ENCODE measurements at places on chromosomes 5 and 9.
A peak's percentile ranks its signal among the peaks of the same experiment; 100 is the strongest.

DNA sequence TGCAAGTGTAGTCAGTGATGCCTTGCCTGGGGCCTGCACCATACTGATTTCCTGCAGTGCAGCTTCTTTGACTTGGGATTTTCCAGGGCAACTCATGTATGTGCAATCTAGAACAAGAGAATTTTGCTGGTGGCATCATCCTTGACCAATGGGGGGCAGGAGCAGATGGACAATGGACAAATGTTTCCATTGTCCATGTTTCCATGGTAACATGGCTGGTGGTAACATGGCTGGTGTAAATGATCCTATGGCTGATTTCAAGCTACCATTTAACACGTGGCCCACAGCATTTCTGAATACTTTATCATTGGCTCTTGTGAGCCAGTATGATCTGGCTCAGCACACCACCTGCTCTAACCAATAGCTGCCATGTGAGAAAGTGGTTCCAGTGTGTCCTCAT, 130.1 kb upstream of the OSMR start:
- no peak for DNase-seq

DNA sequence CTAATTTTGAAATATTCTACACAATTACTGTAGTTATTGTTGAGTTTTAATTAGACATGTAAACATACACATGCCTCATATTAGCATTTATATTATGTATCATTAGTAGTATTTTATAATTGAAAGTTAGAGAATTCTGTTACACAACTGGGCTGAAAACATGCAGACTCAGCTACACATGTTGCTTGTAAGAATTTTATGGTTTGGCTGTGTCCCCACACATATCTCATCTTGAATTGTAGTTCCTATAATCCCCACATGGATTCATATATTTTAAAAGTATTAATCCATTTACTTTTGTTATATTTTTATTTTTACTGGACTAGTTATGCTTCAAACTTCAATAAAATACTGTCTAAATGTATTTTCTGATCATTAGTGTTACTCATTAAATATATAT, 2075.3 kb upstream of the C9orf72 start:
- DNase-seq: no peak

DNA sequence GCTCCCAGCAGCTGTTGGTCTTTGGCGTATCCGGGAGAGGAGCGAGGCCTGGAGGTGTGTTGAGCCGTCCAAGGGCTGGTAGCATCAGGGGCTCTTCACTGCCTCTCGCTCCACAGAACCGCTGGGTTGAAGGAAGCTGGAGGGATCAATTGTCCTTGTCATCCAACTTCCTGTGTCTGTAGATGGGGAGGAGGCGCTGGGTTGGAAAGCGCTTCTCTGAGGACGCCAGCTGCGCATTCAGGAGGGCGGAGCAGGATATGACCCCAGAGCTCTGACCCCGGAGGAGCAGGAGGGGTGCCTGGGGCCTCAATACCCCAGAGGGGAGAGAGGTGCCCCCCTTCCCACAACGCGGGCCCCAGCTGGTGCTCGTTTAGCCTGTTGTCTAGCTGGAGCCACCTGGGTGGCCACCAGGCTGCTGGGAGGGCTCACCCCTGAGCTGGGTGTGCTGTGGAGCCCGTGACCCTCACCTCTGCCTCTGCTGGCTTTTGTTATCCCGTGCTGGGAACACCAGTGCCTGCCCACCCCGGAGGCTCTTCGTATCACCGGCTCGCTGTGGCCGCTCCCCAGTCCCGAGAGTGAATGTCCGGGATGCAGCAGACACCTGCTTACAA, 2.0 kb upstream of the DBH start:
- no peak for DNase-seq

DNA sequence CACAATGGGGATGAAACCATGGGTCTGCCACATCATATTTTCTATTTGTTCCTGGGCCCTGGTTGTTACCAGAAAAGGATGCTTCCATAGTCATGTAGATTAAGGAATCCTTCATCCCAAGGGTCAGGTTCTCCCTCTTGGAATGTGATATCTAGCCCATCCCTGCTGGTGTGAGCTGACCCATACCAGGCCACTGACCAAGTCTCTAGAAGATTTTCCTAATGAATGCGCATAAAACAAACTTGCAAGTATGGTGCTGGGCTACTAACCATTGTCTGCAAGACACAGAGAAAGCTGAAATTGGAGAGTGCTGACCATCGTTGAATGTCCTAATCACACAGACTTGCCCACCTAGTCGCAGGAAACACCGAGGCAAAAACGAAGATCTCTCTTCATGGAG, 972.6 kb downstream of the EFNA5 start:
- DNase-seq: no peak

DNA sequence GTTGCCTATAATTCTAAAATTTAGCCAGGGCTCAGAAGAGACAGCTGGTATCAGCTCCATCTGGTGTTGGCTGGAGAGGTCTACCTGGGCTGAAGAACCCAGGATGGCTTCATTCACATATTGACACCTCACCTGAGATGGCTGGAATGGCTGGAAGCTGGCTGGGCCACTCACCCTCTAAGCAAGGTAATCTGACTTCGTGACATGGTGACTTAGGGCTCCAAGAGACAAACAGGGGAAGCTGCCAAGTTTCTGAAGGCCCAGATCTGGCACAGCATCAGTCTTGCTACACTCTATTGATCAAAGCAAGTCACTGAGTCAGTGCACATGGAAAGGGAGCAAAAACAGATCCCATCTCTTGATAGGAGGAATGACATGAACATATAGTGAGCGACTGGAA, 102.3 kb downstream of the EPB41L4A start:
- no peak for DNase-seq

GRCh38 chr5:176587398-176587797, 22.6 kb downstream of the GPRIN1 start:
- no peak for DNase-seq

- DNase-seq: no peak
Observed at GRCh38 chr9:1709347-1709746, 305.8 kb upstream of the SMARCA2 start.

DNA sequence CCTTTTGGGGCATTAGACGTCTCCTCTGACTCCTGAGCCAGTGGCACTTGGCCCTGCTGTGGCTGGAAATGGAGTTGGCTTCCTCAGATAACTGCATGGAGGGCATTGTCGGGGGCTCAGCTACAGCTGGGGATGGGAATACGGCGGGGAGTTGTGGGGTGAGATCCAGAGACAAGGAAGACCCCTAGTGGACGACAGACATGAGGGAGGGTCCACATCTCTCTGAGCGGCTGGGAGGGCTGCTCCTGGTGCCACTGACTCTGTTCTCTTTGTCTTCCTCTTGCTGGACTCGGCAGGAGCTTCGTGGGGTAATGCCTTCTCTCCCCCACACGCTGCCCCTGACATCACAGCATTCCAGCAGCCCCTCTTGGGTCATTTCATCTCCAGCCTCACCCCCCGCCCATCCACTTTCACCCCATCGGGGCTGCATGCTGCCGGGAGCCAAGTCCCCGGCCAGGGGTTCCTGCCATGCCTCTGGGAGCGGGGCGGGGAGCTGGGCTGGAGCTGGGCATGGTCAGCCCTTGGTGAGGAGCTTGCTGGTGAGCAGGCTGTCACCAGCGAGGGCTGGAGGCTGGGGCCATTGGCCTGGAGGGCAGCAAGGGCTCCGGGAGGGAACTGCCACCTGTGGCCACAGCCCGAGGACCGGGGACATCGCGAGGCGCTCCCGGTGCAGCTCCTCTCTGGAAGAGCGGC, 172.3 kb downstream of the CACNA1B start:
- DNase-seq: no peak

GRCh38 chr5:62621280-62621679, 42.7 kb downstream of the LRRC70 start:
- DNase-seq: no peak

GRCh38 chr9:127291246-127291778, 26.7 kb downstream of the GARNL3 start:
- DNase-seq: no peak

GRCh38 chr9:16315720-16316119, 554.8 kb downstream of the BNC2 start:
- DNase-seq: no peak

GRCh38 chr9:82588301-82589180, 474.4 kb downstream of the RASEF start:
- DNase-seq: no peak

- DNase-seq: no peak
Observed at GRCh38 chr9:21711504-21711903, 90.9 kb upstream of the MTAP start.

GRCh38 chr5:88833371-88834130, 49.4 kb downstream of the MEF2C start:
- DNase-seq: no peak

DNA sequence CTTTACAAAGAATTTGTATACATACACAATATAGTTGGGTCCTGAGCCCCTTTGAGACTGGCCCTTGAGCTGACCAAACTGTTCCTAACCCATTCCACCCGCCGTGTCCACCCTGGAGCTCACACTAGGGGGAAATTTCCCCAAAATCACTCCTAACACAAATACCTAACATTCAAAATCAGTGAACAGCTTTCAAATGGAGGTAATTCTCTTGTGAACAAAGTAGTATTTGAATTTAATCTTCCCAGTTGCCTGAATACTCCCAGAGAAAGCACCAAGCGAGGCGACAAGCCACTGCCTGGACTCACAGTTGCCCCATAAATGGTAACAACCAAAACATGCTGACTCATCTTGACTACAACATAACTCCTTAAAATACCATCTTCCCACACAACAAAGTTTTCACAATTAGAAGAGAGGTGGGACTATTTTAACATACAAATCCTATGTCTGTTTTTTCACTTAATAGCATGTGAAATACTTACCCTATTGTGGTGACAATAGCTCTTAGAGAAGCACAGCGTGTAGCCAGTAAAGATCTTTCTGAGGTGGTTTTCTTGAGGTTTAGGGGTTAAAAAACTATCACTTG, 31.7 kb upstream of the SCAMP1 start:
- DNase-seq: peak; percentile 4

DNA sequence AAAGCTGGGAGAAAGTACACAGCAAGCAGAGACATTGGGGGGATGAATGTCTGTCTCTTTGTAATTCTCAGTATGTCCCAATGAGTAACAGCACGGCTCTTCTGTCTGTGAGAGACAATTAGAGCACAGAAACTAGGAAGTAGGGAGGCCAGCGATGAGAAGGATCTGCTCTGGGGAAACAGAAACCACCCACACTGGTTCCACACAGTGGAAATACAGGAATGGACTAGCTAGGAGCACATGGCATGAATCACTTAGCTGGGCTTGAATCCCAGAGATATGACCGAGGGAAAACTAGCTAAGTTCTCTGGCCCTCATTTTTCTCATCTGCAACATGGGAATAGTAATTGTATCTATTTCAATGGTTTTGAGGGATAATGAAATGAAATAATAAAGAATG, 895.9 kb downstream of the TLE4 start:
- DNase-seq: no peak

DNA sequence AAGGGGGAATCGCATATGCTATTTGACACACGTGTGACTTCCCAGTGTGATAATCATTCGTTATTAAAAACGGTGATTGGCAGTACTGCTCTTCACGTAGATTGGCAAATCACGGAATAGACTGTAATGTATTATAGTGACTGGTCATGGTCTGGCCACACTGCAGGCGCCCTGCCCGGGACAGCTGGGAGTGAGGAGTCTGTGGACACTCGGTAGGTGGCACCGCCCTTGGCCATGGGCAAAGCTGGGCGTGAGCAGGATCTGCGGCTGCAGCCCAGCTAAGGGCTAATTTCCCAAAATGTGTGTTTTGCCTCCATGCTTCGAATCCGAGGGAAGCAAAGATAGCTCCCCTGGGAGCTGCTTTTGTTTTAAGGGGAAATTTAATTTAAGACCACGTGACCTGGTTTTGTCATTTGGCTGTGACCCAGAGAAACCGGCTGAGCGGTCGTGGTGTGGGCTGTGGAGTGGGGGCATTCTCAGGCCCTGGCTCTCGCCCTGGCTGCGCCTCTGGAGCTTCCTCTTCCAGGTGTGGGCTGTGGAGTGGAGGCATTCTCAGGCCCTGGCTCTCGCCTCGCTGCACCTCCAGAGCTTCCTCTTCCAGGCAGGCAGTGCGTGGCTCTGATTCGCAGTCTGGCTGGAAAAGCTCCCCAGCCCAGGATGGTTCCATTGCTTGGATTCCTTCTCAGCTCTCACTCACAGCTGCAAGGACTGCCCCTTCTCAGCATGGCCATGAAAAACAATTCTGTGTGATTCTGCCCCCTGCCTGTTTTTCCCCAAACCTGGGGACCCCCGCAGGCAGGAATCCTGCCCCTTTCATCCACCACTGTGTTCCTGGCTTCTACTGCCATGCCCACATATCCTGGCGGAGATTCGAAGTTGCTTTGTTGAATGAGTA, 131.1 kb downstream of the OLFM1 start:
- DNase-seq: no peak

- no peak for DNase-seq
Observed at GRCh38 chr9:68955330-68955729, 58.6 kb downstream of the PRKACG start.

DNA sequence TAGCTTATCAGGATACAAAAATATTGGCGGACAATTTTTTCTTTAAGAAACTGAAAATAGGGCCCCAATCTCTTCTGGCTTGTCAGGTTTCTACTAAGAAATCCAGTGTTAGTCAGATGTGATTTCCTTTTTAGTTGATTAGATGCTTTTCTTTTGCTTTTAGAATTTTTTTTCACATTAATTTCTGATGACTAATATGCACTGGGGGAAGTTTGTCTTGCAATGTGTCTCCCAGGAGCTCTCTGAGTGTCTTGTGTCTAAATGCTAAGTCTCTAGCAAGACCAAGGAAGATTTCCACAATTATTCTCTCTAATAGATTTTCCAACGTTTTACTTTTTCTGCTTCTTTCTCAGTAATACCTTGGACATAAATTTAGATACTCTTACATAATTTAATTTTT, 559.8 kb upstream of the TYRP1 start:
- DNase-seq: no peak

DNA sequence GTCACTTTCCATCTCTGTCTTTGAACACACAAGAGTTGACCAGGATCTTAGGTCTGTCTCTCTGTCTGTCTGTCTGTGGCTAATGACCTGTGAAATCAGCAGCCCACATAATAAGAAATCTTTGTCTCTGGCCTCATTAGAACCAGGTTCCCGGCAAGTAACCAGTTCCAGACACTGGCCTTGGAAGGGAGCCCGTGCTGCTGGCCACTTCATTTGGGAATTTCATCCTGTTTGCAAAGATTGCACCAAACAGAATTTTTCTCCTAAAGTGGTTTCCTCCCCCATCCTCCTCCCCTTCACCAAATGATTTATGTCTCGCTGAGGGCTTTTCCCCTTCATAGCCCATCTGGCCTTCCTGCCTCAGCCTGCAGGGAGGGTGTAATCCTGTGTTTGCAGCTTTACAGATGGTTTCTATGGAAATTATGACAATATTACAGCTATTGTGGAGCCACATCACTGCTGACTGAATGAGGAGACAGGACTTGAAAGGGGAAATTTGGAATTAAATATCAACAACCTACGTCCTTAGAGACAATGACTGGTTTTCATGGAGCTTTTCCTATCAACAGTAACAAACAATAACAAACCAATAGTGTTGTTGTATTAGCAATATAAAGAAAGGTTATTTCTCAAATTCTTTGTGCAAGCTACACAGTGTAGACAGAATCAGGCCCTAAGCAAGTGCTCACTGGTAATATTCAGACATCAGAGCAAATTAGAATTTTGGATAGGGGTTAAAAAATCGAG, 25.7 kb downstream of the DPYSL3 start:
- peak; percentile 87 for DNase-seq

- no peak for DNase-seq
Observed at GRCh38 chr5:96582343-96582742, 79.8 kb upstream of the CAST start.

Data from AG04450 (cell line).